Anterior cingulate cortex (tissue), 58 donors: ENCODE measurements at places on chromosomes 16 and 17.

GRCh38 chr17:935485-935884 lies 44.1 kb downstream of the NXN start:
- DNase-seq: no peak

DNA sequence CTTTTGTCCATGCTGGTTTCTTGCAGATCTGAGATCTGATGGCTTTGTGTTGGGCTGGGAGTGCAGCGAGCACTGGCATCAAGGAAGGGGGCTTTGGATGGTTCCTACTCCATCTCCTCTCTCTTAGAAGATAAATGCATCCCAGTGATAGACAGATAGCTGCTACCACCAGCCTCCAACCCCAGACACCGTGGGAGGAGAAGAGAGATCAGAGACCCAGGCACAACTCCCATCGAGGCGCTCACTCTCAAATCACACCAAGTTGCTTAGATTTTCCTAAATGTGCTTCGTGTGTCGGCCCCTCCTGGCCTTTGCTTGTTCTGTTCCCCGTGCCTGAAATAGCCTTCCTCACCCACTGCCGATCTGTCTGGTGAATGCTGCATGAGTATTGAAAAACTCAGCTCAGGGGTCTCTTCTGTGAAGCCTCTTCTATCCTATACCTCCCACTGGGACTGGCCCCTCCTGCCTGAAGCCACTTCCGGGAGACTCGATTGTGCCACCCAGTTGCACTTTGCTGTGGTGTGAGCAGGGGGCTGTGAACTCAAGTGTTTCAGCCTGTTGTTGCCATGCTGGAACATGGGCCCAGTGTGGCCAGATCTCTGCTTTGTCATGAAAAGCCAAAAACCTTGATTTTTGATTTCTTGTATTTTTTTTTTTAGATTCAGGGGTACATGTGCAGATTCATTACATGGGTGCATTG lies 242.7 kb downstream of the GSG1L start:
- no peak for DNase-seq

- DNase-seq: no peak
These were observed 80.7 kb downstream of the USP32 start for GRCh38 chr17:60311186-60311585.

DNA sequence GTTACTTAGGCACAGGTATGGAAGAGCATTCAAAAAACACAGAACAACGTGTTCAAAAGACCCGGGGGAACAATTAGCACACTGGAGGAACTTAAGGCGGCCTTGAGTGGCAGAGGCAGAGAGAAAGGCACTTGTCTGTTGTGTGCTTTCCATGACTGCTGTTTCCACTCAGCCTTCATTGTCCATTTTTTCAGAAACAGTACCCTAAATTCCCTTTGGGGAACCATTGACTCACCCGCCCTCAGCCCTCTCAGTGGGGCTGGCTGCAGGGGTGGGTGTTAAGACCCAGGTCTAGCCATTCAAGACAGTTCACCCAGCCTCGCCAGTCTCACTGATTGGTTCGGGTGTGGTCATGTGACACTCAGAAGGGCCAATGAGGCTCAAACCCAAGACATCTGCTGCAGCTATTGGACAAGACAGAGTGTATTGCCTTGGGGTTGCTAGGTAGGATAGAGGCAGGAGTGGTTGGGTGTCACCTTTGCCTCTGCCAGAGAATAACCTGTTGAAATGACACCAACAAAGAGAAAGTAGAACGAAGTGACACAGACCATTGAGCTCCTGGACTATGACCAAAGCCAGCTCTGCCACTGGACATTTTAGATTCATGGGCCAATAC lies 19.6 kb upstream of the CEP20 start:
- DNase-seq: no peak

DNA sequence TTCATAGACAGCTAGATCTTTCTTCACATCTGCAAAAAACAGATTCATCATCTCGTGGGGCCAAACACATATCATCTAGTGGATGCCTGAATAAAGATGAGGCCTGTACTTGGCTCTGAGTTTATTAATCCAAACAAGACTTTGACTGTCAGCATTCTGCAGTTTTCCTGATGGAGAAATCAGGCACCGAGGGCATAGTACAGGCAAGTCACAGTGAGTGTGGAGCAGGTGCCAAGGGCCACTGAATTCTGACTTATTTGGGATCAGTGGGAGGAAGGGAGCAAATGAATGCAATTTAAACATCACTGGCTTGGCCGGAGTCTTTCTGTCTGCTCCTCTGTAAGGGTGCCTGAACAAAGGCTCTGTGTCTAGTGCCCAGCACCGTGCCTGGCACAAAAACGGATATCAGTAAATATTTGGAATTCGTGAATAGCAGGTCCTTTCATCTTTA lies 975 bp downstream of the CFAP20 start:
- peak; percentile 16 for DNase-seq

DNA sequence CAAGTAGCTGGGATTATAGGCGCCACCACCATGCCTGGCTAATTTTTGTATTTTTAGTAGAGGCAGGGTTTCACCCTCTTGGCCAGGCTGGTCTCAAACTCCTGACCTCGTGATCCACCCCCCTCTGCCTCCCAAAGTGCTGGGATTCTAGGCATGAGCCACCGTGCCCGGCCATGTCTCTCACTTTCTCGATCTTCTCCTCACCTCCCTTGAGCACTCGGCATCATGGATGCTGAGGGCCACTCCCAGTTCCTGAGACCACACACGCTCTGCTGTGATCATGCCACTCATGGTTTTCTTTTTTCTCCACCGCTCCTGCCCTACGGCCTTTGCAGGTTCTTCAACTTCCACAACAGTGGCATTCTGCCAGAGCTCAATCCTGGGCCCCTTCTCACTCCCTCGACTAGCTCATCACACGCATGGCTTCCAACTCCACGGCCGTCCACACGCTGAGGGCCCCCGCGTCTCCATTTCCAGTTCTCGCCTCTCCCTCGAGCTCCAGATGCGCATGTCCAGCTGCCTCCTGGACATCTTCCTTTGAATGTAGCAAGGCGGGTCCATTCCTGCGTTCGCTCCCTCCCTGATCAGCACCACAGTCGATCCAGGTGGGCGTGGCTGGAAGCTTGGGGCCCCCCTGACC lies 5.5 kb upstream of the NCBP3 start:
- DNase-seq: no peak

GRCh38 chr17:67053438-67054000 lies 9.2 kb downstream of the CACNG1 start:
- DNase-seq: no peak

DNA sequence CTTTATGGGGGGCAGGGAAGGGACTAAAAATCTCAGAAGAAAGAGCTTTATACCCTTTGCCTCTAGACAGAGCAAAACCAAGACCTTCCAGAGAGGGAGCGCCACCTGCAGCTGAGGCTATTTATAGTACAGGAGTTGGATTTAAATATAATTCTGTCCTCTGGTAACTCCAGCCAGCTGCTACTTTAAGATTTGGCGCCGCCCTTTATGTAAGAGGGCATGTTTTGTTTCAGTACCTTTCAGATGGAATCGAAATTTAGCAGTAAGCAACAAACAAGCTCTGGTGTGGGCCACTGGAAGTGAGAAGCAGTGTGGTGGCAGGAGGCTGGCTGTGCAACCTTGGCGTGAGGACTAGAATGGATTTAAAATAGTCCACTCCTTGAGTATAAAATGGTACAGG lies 5.2 kb upstream of the GUCY2D start:
- no peak for DNase-seq

- DNase-seq: no peak
These were observed 265.5 kb downstream of the PARN start for GRCh38 chr16:14364386-14365199.

GRCh38 chr17:63407741-63408330 lies 38.3 kb downstream of the CYB561 start:
- DNase-seq: no peak

- no peak for DNase-seq
These were observed 23.3 kb upstream of the CCR7 start for GRCh38 chr17:40588552-40588951.

DNA sequence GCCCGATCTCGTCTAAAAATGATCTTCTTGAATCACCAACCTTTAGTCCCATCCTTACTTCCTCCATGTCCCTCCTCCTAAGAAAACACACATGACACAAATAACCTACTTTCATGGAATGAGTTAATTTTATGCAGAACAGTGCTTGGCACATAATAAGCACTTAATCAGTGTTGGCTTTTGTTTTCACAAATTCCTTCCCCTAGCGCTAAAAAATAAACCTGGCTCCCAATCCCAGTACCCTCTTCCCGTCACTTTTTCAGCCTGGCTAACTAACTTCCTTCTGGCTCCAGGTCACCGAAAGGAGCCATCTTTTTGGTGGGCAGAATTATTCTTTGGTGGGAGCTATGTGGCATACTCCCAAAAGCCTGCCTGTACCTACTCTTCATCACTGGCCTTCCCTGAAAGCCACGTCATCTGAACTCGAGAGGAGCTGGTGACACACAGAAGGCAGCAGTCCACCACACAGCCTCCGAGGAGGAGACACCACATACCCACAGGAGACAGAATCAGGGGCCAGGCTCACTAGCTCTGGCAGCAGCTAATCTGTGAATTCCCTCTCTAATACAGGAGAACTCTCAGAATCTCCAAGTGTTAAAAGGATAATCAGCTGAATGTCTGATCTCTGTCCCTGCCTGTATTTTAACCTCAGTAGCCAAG lies 114.5 kb downstream of the SMG6 start:
- no peak for DNase-seq

GRCh38 chr16:25064937-25065336 lies 46.6 kb upstream of the LCMT1 start:
- DNase-seq: peak; percentile 40
